ENCODE measurements at places on chromosomes 7 and 10. TPM values are rescaled to one million over a fixed set of nuclear protein-coding genes. Genes with fewer than 3 reads are reported as not detected.

- no peak for DNase-seq
- H3K27ac ChIP-seq = no peak overlapping the region
- no peaks in the 10 kb centered on the region for H3K27me3 ChIP-seq
These were observed 4.6 kb downstream of the OAT start for GRCh38 chr10:124414076-124414475.

- no peak for DNase-seq
- H3K27ac ChIP-seq = no peak overlapping the region
- H3K36me3 ChIP-seq = peaks cover 1% of the 10 kb centered on the region
- H3K4me1 ChIP-seq = peaks cover 26% of the 10 kb centered on the region
- no peaks in the 10 kb centered on the region for H3K27me3 ChIP-seq
These were observed 2.5 kb downstream of the RASSF4 start for GRCh38 chr10:44961931-44962750.

DNA sequence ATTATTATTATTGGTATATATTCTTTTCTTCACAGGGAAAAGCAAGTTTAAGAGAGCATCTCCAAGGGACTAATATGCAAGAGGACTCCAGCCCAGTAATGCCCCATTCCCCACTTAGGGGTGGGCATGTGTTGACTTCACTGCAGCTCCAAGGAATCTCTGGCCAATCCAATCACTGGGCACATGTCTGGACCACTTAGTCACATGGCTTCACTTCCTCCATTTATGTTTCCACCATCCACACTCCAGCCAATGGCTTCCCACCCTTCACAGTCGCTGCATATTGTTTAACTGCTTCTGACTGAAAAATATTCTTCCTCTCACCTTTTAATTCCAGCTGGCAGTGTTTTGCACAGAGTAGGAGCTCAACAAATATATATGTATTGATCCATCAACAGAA is 43.6 kb downstream of the FBXL13 start:
- no peaks in the 10 kb centered on the region for H3K27me3 ChIP-seq
- H3K27ac ChIP-seq = no peak overlapping the region
- H3K36me3 ChIP-seq = no peaks in the 10 kb centered on the region
- no peak for DNase-seq

DNA sequence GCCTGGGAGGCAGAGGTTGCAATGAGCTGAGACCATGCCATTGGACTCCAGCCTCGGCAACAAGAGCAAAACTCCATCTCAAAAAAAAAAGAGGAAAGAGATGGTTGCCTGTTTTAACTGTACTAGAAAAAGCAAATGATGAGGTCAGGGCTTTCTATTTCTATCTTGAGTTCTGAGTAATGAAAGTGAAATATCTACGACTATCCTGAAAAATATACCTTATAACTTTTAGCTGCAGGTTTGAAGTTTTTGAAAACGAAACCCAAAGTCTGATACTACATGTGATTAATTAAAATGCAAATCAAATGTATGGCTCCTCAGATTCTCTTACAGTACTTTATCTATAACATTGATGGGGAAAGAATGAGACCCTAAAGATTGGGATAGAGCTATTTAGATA is 636.2 kb upstream of the LRRN3 start:
- no peaks in the 10 kb centered on the region for H3K4me1 ChIP-seq
- no peaks in the 10 kb centered on the region for H3K36me3 ChIP-seq
- DNase-seq = no peak
- H3K27ac ChIP-seq = no peak overlapping the region

DNA sequence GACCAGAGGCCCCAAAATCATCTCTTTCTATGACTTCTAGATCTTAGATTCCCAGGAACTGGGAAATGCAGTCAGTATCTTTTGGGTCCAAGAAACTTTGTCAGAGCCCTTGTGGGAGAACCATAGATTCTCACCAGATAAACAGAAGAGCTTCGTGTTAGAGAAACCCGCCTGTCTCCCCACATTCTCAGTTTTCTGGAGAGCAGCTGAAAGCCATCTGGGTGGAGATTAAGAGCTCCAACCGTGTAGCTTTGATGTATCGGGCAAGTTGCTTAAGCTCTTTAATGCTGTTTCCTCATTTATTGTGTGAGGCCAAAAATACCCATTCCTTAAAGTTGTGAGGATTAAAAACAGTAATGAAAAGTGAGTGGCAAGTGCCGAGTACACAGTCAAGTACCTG is 107.6 kb downstream of the WDR37 start:
- H3K27me3 ChIP-seq = peaks cover 5% of the 10 kb centered on the region
- H3K36me3 ChIP-seq = no peaks in the 10 kb centered on the region
- DNase-seq = no peak
- no peak overlapping the region for H3K27ac ChIP-seq
- no peak overlapping the region for H3K4me3 ChIP-seq
- H3K4me1 ChIP-seq = no peaks in the 10 kb centered on the region

DNA sequence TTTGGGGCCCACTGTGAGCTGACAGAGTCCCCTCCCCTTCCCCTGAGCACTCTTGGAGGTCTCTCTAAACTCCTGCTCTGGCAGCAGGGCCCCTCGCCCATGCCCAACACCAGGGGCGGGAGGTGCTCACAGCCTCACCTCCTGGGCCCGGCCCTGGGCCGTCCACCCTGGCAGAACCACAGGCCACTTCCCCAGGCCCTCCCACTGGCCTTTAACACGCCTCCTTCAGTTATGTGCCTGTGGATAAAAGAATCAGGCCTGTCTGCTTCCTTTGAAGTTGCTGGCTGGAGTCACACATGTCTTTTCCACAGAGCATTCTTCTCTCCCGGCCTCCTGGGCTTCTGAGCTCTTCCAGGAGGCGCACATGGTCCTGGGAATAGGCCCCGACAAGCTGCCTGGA is 10.2 kb downstream of the MYL10 start:
- no peak for DNase-seq
- H3K27ac ChIP-seq = no peak overlapping the region
- H3K4me3 ChIP-seq = no peak overlapping the region
- H3K4me1 ChIP-seq = no peaks in the 10 kb centered on the region

- H3K4me1 ChIP-seq = peaks cover 3% of the 10 kb centered on the region
- no peak for DNase-seq
- H3K36me3 ChIP-seq = peaks cover 3% of the 10 kb centered on the region
- H3K27ac ChIP-seq = no peak overlapping the region
- H3K27me3 ChIP-seq = no peaks in the 10 kb centered on the region
- H3K4me3 ChIP-seq = no peak overlapping the region
These were observed 83.7 kb downstream of the ATXN7L1 start for GRCh38 chr7:105792488-105793370.

DNA sequence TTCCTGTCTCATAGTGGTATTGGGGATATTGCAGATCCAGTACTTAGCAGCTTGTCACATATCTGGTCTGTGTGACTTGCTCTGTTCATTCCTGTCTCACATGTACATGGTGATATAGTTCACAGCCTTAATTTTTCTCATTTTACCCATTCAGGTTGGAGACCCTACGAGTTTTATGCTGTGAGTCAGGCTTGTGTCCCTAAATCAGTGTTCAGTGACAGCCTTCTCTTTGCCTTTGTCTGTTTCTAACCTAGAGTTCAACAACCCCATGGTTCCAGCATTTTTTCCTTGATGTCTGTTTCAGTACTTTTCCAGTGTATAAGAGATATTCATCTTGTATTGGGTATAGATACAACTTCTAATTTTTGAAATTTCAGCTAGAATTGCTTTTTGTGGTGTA is 1016.2 kb downstream of the LRMDA start:
- no peak overlapping the region for H3K27ac ChIP-seq
- H3K4me3 ChIP-seq = no peak overlapping the region
- DNase-seq = no peak

DNA sequence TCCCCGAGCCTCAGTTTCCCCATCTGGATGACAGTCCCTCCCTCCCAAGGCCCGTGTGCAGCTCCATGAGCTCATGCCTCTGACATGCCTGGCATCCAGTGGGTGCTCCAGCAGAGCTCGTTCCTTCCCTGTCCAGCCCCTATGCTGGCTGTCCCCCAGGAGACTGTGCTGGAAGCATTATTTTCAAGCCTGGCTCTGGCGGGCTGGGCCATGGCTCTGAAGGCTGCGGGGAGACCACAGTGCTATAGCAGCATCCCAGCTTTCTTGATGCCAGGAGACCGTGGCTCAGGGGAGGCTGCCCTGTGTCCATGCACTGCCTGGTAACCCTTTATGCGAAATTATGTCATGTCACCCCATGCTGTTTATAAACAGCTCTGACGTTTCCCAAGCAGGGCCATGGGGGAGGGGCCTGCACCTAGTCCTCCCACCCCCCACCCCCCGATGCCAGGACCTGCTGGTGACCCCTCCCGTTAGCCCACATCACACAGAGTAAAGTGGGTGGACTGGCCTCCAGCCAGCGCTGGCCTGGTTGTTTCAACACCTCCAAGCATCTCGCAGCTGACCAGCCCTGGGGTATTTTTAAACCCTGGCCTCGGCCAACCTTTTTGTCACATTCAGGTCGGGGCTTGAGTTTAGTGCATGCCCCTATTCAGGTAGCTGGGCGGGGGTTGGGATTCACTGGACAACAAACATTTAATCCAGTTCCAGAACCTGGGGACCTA is 105.9 kb upstream of the ZNF716 start:
- no peaks in the 10 kb centered on the region for H3K4me1 ChIP-seq
- H3K27ac ChIP-seq = no peak overlapping the region
- DNase-seq = no peak
- no peak overlapping the region for H3K4me3 ChIP-seq

DNA sequence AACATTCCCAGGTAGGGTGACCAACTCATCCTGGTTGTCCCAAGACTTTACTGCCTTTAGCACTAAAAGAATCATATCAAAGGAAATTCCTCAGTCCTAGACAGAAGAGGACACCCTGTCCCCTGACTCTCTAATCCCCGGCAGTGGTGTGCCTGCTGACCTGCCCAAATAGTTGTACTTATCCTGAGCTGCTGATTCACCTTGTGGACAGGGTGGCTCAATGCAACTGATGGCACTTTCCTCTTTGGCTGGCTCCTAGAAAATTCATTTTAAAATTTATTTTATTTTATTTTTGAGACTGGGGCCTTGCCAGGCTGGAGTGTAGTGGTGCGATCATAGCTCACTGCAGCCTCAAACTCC is 111.7 kb downstream of the JCAD start:
- no peak overlapping the region for H3K4me3 ChIP-seq
- H3K27me3 ChIP-seq = peaks cover 1% of the 10 kb centered on the region
- no peak for DNase-seq
- no peaks in the 10 kb centered on the region for H3K36me3 ChIP-seq
- H3K4me1 ChIP-seq = peaks cover 2% of the 10 kb centered on the region
- H3K27ac ChIP-seq = no peak overlapping the region

GRCh38 chr7:139541600-139542307 is 18.3 kb downstream of the CLEC2L start:
- no peaks in the 10 kb centered on the region for H3K27me3 ChIP-seq
- no peak overlapping the region for H3K27ac ChIP-seq
- no peak for DNase-seq
- no peak overlapping the region for H3K4me3 ChIP-seq

GRCh38 chr7:108234971-108235450 is 104.8 kb upstream of the LAMB4 start:
- H3K27me3 ChIP-seq = no peaks in the 10 kb centered on the region
- DNase-seq = no peak
- H3K27ac ChIP-seq = no peak overlapping the region
- H3K4me3 ChIP-seq = no peak overlapping the region

DNA sequence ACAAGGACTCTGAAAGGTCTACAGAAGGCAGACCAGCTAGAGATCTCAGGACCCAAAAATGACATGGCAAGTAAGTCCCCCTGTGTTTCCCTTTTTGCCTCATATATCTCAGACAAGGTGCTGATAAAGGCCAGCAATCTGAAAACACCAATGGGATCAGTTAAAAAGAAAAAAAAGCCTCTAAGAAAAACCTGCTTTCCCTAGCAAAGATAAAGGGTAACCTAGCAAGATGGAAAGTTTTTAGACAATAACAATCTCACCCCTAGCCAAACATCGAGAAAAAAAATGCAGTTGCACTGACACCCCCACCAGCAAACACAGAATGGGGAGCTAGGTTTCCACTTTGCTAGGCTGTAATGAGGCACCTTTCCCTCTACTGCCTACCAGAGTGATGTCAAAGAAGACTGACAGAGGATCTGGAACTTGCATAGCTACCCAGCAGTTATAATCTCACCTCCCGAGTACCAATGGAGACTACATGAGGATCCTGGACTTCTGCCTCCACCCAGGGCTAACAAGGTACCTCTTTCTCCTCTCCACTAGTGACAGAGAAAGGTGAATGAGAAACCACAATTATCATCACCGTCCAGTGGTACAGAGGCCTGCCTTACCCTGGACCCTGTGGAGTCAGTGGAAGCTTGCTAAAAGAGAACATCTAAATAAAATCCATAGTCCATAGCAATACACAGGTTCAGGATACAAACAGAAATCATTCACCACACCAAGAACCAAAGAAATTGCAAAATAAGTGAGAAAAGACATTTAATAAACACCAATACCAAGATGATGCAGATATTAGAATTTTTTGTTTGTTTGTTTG is 240.8 kb downstream of the ARHGAP12 start:
- H3K27me3 ChIP-seq = peaks cover 5% of the 10 kb centered on the region
- peaks cover 4% of the 10 kb centered on the region for H3K36me3 ChIP-seq
- H3K4me1 ChIP-seq = no peaks in the 10 kb centered on the region
- no peak for DNase-seq
- no peak overlapping the region for H3K4me3 ChIP-seq
- H3K27ac ChIP-seq = no peak overlapping the region

- H3K4me3 ChIP-seq = no peak overlapping the region
- H3K27ac ChIP-seq = no peak overlapping the region
- peaks cover 6% of the 10 kb centered on the region for H3K36me3 ChIP-seq
- no peaks in the 10 kb centered on the region for H3K27me3 ChIP-seq
These were observed 10.0 kb upstream of the GARIN1A start for GRCh38 chr7:128662091-128662490.

DNA sequence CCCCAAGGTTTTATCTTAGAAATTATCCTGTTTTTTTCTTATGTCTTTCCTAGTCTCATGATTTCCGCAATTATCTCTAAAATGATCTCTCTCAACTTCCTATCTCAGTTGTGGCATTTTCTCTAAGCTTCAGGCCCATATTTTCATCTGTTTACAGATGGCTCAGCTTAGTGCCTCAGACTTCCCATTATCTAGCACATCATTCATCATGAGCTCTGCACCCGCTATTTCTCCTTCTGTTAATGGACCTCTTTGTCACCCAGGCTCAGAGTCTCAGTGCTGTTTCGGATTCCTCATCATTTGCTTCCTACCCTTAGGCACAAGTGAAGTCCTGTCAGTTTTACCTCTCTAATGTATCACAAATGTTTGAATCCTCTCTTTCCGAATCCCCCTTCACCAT is 84.1 kb downstream of the BMPR1A start:
- H3K27ac ChIP-seq = no peak overlapping the region
- DNase-seq = no peak
- H3K36me3 ChIP-seq = peaks cover 3% of the 10 kb centered on the region
- no peak overlapping the region for H3K4me3 ChIP-seq
- H3K4me1 ChIP-seq = no peaks in the 10 kb centered on the region
- no peaks in the 10 kb centered on the region for H3K27me3 ChIP-seq

The GJC3 gene
- total RNA-seq = 0.62 TPM

The VWA2 gene
- not detected for total RNA-seq

The CPA2 gene
- total RNA-seq = not detected

The KIF20B gene
- 67.2 TPM for total RNA-seq

The ST8SIA6 gene
- not detected for total RNA-seq

The AKAP9 gene
- total RNA-seq = 26.2 TPM

The ZNF804B gene
- total RNA-seq = not detected

The FOXL3 gene
- total RNA-seq = not detected

All from activated naive CD4-positive, alpha-beta T cell treated with anti-CD3 and anti-CD28 coated beads for 36 hours (primary cell).